ENCODE measurements at places on chromosomes 6 and 20.
A peak's percentile ranks its signal among the peaks of the same experiment; 100 is the strongest.

DNA sequence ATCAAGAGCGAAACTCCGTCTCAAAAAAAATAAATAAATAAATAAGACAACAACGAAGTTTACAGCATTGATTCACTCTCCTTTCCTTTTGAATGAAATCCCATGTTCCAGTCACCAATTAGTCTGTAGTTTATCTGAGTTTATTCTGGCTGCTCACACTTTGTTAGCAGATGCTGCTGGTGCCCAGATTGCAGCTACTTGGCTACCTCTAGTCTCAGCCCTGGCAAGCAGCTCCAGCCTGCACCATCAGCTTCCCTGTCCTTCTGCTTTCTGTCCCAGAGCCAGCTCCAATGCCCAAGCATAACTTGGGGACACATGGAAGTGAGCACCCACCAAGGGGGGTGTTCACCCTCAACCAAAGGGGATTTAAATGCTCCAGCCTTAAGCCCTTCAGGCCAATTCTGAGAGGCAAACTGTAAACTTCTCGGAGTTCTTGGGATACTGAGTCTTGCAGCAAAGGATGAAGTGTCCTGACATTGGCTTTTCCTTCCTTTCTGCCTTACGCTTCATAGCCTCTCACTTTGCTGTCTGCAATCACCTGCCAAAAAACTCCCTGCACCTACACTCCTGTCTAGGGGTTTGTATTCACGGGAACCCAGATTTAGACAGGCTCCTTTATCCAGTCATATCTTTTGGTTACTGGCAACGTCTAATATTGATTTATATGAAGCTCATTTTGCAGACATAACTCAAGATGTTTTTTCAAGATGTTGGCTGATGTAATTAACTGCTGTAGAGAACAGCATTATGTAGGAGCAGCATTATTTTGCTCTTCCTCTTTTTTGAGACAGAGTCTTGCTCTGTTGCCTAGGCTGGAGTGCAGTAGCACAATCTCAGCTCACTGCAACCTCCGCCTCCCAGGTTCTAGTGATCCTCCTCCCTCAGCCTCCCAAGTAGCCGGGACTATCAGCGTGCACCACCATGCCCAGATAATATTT, 9.8 kb upstream of the TASP1 start:
- no peak for DNase-seq

- peak; percentile 66 for DNase-seq
These were observed 283.9 kb upstream of the SUPT3H start for GRCh38 chr6:45661661-45662060.

DNA sequence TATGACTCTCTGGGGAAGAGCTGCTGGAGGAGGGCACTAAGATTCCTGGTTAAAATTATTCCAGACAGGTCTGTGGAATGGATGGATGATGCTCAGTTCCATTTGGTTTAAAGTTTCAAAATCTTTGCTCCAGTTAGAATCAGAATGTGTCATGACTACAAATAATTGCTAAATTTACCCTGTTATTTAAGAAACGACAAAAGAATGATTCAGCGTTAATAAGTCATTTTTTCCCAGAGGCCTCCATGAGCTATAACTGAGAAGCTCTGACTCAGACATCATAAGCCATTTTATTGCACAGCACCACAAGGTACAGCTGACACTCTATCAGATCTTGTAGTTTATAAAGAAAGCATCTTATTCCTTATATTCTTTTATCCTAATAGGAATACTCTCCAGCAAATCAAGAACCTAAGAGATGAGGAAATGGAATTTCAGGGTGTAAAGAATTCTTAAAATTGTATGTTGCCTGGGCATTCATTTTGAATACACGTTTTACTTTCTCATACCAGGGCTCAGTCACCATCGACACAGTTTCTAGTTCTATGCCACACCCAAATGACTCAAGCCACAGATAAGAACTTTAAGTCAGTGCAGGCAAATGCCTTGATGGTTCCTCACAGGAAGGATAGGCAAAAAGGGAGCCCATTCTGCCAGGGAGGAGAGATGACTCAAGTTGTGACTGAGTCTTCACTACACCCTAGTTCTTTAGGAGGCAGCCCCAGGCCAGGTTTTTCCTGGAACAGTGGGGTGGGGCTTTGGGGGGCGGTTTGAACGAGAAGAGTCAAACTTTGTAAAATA, 636.0 kb downstream of the MMUT start:
- DNase-seq: peak; percentile 99

GRCh38 chr6:80468398-80468797, 361.9 kb downstream of the BCKDHB start:
- DNase-seq: no peak

DNA sequence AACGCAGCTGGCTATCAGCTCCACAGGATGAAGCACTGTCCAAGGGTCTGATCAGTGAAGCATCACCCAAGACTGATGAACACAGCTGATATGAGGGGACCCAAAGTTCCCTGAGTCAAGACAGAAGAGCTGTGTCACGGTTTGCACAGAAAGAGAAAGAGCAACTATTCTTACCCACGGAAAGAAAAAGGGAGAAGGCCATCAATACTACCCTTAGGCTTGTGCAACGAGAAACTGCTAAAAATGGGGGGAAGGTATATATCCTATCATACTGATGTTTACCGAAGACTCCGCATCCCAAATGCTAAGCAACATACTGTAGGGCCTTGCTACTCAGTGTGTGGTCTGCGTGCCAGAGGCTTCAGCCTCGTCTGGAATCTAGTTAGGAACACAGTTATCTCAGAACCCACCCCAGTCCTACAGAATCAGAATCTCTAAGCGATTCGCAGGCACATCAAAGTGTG, 665 bp downstream of the FASTKD5 start:
- peak; percentile 24 for DNase-seq

DNA sequence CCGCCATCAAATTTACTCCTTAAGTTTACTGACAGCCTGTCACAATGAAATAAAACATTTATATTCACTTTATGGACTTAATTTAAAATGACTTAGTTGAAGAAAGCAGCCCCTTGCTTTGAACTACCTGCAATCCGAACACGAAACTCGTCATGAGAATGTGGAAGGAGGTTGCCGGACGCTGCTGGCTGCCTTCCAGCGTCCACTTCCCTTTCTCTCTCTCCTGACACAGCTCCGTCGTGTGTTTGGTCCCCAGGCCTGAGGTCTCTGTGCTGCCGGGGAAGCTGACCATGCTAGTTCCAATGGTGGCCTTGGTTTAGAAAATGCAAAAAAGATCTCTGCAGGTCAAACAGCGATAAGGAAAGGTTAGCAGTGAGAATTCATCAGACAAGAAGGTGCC, 519.7 kb downstream of the CDH26 start:
- no peak for DNase-seq

DNA sequence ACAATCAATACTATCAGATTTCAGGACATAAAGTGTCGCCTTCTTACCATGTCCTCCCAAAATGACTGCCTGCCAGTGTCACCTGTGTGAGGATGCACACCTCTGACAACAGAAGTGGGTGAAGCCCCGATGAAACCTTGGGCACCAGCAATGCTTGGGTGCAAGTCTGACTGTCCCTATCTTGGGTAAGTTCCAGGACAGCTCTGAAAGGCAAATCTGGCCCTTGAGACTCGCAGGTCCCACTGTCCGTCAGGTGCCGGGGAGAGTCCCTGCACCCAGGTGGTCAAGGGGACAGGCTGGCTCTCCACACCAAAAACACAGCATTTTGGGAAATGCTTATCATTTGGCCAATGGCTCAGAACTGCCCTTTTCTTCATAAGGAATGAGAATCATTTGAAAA, 43.3 kb downstream of the EZR start:
- no peak for DNase-seq

- peak; percentile 8 for DNase-seq
These were observed 4.5 kb downstream of the SOX4 start for GRCh38 chr6:21597801-21598673.

- no peak for DNase-seq
These were observed 102.3 kb downstream of the HTR1B start for GRCh38 chr6:77361018-77361417.

DNA sequence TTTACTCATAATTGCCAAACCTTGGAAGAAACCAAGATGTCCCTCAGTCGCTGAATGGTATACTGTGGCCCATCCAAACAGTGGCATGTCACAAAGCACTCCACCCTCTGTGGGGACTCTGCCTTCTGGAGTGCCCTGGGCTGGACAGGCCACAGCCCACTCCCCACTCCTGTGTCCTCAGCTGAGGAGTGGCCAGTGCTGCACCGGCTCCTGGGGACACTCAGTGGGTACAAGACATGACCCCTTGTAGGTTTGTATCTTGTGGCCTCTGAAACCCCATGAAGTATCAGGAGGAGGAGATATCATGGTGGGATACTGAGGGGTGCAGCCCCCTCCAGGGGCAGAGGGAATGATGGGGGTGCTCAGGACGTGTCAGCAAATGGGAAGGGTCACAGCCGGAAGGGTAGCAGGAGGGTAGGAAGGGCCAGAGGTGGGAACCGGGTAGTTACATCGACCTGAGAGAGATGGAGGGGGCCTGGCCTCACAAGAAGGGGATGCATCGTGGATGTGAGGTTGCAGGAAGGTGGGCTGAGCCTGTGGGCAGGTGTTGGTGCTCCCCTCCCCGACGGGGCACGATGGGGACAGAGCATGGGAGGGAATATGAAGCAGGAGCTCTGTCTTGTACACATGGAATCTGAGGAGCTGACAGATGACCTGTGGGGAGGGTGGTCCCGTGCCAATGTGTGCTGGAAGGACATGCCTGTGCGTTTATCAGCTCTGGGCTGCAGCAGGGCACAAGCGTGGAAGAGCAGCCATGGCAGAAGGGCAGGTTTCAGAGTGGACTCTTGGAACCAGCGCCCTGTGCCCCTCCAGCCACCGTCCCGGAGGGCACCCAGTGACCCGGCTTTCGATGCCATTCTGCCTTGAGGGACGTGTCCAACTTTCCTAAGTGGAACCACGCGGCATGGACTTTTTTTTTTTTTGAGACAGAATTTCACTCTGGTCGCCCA, 11.9 kb upstream of the HELZ2 start:
- DNase-seq: no peak

DNA sequence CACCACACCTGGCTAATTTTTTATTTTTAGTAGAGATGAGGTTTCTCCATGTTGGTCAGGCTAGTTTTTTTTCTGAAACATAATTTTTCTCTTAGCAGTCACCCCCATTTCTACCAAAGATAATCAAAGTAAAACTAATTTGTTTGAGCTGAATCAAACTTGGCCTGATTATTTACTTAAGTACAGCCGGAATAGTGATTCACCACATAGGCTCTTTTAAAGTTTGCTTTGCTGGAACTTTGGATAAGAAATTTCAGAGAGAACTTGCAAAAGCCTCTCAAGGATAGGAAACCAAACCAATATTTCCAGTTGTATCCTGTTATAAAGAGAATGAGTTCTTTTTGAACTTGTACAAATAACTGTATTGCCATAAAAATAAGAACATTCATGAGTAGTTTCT, 105.0 kb upstream of the SYNCRIP start:
- DNase-seq: peak; percentile 61

DNA sequence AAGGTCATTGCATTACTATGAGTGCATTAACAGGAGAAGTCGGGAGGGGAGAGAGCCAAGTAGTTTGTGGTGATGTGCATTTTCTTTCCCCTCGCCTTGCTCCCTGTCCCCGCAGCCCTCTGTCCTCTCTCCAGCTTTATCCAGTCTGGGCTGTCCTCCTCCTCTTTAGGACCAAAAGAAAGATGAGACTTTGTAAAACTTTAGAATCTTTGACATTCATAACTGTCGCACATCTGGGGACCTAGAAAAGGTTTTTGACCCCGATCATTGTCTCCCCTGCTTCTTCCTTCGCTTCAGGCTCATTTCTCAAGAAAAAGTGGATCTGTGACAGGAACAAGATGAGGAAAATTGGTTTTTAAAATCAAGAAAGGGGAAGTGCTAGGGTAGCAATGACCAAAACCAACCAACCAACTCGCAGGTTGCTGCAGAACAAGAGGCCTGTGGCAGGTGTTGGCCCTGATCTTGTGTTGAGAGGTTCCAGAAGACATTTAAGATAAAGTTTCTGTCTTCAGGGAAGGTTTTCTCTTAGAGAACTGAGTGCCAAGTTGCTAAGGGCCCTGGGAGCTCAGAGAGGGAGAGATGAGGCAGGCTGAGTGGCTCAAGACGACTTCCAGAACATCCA, 17.6 kb downstream of the SYTL3 start:
- no peak for DNase-seq

GRCh38 chr20:60469829-60470228, 511.6 kb downstream of the CDH26 start:
- DNase-seq: no peak

DNA sequence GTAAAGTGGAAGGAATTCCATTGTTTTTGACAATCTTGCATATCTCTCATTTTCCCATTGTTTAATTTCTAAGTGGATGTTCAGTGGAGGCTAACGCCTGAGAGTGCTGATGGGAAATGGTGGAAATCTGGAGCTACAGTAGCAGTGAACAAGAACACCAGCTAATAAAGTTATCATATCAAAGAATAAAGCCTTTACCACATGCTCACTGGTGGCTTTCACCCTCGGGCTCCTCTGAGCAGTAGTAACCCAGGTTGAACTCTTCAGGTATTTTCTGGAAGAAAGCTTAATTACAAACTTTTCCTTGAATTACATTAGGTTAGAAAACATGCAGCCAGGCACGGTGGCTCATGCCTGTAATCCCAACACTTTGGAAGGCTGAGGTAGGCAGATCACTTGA, 10.4 kb upstream of the ACAT2 start:
- no peak for DNase-seq

DNA sequence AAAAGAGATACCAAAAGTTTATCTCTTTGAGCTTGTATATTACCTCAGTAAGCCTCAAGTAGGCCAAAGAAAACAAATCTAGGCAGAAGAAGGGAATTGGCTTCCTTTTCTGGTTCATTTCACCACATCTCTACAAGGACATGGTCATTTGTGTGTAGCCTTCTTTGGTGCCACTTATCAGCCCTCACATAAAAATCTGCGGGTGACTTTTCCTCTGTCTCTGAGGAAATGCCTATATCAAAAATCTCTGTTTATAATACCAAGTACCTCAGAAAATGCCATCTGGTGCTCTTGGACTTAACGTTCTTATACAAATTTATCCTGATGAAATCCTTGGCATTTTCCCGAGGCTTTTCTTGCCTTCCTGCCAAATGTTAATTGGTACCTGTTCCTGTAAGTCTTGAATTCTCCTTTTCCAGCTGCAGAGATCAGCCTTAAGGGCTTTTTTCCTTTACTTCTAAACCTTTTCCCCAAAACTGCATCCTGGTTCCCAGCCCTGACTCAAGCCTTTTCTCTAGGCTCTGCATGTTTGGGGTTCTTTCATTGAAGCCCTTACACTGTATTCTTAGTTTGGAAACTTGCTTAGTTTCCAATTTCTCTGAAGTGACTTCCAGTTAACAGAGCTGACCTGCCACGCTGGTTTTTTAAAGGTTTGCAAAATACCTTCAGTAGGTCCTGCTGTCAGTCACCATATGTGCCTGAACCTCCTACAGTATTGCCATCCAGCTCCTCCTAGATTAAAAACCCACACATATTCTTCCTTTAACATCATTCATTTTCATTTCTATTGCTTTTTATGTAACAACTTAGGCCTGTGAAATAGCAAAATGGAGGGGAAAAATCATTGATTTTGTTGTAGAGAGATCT, 191.2 kb upstream of the PREP start:
- DNase-seq: no peak

- DNase-seq: no peak
These were observed 30.6 kb downstream of the DCBLD1 start for GRCh38 chr6:117512987-117513573.

GRCh38 chr6:18117136-18117535, 5.3 kb downstream of the NHLRC1 start:
- DNase-seq: no peak

- DNase-seq: no peak
These were observed 125.1 kb upstream of the BTBD3 start for GRCh38 chr20:11792568-11792953.
